Activated T-helper 2 cell treated with anti-CD3 and anti-CD28 coated beads, Interferon-gamma antibody, Interleukin-2, Interleukin-4, amounts not matched to agents 10 μg/mL and 5 μg/mL and 100 μg/mL, durations not matched to agents 14 hours and 24 hours and 36 hours (primary cell): ENCODE measurements at places on chromosomes 4 and X.

DNA sequence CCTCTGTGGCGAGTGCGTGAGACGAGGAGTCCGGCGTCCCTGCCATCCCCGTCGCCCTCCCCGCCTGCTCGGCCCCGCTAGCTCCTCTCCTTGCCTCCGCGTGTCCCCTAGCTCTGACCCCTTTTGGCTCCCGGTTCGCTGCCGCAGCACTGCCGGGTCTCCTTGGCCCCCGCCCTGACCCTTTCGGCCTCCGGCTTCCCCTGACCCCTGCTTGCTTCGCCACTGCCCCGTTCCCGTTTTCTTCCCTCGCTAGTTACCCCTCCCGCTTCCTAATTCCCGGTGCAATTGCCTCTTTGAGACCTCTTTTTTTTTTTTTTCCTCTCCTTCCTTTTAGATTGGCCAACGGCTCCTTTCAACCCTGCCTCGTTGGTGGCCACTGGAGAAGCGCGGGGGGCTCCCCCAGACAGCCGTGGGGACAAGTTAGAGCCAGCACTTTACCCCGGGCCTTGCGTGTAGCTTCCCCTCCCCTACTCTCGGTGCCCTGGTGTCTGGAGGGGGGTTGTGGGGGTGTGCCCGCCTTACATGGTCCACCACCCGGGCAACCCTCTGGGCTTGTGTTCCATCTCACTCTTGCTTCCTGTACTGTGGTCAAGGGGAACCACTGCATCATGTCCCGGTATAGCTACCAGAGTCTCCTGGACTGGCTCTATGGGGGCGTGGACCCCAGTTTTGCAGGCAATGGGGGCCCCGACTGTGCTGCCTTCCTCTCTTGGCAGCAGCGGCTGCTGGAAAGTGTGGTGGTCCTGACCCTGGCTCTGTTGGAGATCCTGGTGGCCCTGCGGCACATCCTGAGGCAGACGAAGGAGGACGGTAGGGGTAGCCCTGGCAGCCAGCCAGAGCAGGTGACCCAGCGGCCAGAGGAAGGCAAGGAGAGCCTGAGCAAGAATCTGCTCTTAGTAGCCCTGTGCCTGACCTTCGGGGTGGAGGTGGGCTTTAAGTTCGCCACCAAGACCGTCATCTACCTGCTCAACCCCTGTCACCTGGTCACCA, 548 bp downstream of the TMEM164 start:
- H3K27me3 ChIP-seq, result no peaks in the 10 kb centered on the region
- DNase-seq, result no peak
- H3K27ac ChIP-seq, result peak overlapping the region; percentile 87

GRCh38 chr4:25158817-25159216, 1.4 kb downstream of the SEPSECS start:
- H3K27ac ChIP-seq, result peak overlapping the region; percentile 90
- DNase-seq, result no peak
- H3K27me3 ChIP-seq, result no peaks in the 10 kb centered on the region
- peaks cover 24% of the 10 kb centered on the region for H3K36me3 ChIP-seq
- peak overlapping the region; percentile 92 for H3K4me3 ChIP-seq

GRCh38 chr4:77342170-77342810, 185.3 kb downstream of the CCNG2 start:
- H3K27ac ChIP-seq, result no peak overlapping the region
- no peak for DNase-seq
- H3K27me3 ChIP-seq, result peaks cover 2% of the 10 kb centered on the region
- H3K36me3 ChIP-seq, result peaks cover 6% of the 10 kb centered on the region

- no peak for DNase-seq
- no peak overlapping the region for H3K4me3 ChIP-seq
- peaks cover 3% of the 10 kb centered on the region for H3K27me3 ChIP-seq
- no peak overlapping the region for H3K27ac ChIP-seq
Measured at GRCh38 chr4:127759228-127759820, 22.8 kb upstream of the HSPA4L start.

DNA sequence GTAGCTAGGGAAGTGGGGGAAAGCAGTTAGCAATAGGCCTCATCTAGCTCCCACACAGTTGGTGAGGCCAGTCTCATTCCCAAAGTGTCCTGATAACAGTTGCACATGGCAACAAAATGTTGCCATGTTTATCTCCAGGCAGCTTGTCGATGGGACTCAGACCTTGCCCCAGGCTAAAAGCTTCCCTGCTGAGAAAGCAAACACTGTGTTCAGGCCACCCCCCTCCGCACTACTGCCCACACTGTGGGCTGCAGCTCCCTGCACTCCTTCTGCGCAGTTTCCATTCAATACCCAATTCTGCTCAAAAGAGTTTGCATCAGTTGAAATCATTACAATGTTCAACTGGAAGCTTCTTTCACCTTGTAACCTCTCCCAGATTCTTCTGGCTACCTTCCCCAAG, 287.8 kb upstream of the GK2 start:
- H3K36me3 ChIP-seq, result no peaks in the 10 kb centered on the region
- DNase-seq, result no peak
- H3K27ac ChIP-seq, result no peak overlapping the region
- no peaks in the 10 kb centered on the region for H3K4me1 ChIP-seq

GRCh38 chr4:10158333-10158942, 41.8 kb upstream of the WDR1 start:
- no peaks in the 10 kb centered on the region for H3K36me3 ChIP-seq
- DNase-seq, result no peak
- peaks cover 5% of the 10 kb centered on the region for H3K27me3 ChIP-seq
- no peak overlapping the region for H3K4me3 ChIP-seq
